ENCODE measurements at places on chromosomes 1 and 21.

GRCh38 chr21:44402323-44403105 lies 49.1 kb downstream of the TRPM2 start:
- no peak for DNase-seq

GRCh38 chr1:12127206-12127810 lies 39.5 kb upstream of the TNFRSF1B start:
- DNase-seq = no peak

DNA sequence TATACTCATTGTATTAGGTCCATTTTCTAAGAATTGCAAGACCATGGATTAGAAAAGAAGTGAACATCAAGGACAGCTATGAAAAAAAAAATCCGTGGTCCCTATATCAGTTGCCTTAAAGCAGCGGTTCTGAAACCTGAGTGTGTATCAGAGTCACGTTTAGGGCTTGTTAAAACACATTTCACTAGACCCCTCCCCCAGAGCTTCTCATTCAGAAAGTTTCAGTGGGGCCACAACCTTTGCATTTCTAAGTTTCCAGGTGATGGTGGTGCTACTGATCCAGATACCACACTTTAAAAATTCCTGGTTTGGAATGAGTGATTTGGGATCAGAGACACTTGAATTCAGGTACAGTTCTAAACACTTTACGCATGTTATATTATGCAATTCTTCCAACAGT lies 96.1 kb upstream of the PRMT6 start:
- DNase-seq = no peak

- DNase-seq = no peak
These were observed 111.8 kb upstream of the GRIK3 start for GRCh38 chr1:37146071-37146470.

- DNase-seq = no peak
These were observed 96.0 kb downstream of the IGSF21 start for GRCh38 chr1:18203645-18204044.

- DNase-seq = no peak
These were observed 63.9 kb upstream of the GRIK3 start for GRCh38 chr1:37098237-37098636.

GRCh38 chr1:198730952-198731351 lies 92.1 kb downstream of the PTPRC start:
- no peak for DNase-seq

DNA sequence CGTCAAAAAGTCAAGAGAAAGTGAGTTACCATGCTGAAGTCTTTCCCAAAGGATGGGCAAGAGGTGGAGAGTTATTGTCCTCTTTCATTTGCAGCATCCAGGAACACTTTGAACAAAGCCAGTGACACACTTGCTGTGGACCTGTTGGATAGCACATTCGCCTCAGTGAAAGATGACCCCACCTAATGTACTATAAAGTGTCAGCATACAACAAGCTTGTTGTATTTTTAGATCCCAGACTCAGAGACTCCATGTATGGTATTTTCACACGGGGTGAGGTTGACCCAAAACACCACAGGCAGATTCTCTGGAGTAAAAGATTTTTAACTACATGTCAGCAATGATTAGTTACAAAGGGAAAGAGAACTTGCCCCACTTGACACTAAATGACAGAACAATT lies 273.8 kb downstream of the PTBP2 start:
- no peak for DNase-seq

DNA sequence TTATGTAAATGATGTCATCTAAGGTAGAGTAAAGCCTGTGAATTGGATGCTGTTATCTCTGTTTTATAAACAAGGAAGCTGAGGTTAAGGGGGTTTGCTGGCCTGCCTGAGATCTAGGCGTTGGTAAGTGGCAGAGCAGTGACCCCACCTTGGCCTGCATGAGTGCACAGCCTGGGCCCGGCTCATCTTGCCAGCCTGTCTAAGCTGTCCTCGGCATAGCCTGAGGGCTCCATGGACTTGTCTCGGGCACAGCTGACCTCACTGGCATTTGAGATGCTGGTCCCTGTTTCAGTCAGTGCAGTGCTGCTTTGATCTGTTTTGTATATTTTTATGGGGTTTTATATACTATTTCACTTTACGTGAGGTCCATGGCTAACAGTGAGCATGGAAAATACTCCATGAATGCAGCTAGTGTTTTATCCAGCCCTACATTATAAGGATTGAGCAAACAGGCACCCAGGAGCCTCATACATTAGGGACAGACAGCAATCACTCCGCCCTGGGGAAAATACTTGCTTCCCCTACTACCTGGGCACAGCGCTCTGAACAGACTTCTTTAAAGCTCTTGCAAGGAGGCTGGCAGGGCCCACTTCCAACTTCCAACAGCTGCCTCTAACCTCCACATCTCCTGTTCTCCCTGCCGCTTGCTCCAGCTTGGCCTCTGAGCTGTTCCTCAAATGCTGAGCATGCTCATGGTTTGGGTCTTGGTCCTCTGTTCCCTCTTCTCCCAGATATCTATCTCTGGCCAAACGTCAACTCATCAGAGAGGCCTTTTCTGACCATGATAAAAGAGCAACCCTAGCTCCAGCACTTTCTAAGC lies 150.6 kb upstream of the HMGB4 start:
- no peak for DNase-seq

DNA sequence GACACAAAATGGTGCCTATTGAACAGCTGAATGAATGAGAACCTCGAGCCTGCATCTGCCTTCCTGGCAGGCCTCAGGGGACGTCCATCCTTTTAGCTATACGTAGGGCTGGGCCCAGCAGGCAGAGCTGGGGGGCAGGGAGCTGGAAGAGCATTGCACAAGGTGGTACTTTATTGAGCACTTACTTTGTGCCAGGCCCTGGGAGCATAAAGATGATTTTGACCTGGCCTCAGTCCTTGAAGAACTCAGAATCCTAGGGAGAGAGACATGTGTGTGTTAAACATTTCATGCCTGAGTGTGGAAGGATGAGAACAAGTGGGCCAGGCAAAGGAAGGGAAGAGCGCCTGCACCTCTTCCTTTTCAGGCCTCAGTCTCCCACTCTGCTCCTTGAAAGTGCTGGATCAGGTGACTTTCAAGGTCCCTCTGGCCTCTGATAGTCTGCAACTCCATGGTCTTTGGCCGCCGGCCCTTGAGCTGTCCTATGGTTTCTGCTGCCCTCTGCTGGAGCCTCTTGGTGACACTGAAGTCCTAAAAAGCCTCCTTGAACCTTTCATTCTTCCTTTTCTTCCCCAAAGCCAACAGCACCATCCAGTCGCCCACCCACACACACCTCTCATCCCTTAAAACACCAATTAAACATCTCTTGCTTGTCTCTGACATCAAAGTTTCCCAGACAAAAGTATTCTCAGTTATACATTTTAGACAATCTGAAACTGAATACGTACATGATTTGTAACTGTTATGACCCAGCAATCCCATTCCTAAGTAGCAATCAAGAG lies 3.5 kb upstream of the PEAR1 start:
- no peak for DNase-seq

DNA sequence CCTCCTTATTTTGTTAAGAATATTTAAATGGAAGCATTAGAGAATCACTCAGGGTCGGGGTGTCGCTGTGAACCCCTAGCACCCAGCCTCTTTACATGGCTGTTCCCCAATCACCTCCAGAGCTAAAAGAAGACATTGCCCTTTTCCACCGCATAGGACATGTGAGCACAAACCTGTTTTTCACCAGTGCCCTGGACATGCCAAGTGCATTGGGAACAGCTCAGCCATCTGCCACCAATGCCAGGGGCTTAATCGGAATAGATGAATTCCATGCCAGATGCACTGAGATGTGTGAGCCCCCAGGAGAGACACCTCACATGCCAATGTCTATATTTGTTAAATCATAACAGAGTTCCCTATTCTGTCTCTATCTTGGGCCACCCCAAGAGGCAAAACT lies 33.3 kb downstream of the EIF2D start:
- DNase-seq = no peak

- no peak for DNase-seq
These were observed 11.9 kb upstream of the TNFRSF14 start for GRCh38 chr1:2544093-2544874.

- no peak for DNase-seq
These were observed 3.0 kb upstream of the TMCC2 start for GRCh38 chr1:205224736-205225135.

DNA sequence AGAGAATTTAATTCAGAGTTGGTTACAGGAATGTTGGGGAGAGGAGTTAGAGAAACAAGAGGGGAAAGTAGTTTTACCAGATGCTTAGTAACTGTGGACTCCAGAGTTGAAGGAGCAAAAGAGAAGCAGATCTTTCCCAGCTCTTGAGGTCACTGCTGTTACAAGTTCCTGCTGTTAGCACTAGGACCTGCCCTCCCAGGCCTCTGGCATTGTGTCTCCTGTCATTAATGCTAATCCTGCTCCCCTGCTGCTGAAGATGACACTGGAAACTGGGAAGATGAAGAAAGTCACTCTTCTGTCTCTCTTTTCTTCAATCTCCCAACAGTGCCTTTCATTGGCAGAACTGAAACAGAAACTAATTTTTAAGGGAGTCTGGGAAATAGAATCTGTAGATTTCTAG lies 845.6 kb downstream of the ADGRL2 start:
- no peak for DNase-seq

GRCh38 chr1:174967845-174968705 lies 31.7 kb upstream of the CACYBP start:
- no peak for DNase-seq

- peak; percentile 11 for DNase-seq
These were observed 75.0 kb downstream of the RWDD3 start for GRCh38 chr1:95309031-95309471.

DNA sequence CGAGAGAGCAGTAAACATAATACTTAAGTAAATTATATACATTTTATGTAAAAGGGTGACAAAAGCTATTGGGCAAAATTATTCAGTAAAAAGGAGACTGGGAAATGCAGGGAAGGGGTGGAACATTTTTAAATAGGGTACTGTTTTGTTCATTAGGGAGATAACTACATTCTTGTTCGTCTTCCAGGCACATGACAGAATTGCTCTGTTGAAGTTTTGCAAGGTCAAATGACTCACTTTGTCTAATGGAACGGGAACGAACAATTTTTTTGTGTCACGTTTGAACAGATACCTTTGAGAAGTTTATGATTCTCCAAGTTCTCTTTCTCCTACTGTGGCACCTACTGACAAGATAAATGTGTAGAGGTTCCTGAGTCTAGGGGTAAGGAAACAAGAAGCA lies 382.3 kb upstream of the ZRANB2 start:
- no peak for DNase-seq
